Vagina (tissue), 2 donors: ENCODE measurements at places on chromosomes 3 and 15.

GRCh38 chr15:63948436-63948835 lies 97.8 kb downstream of the DAPK2 start:
- DNase-seq = no peak

GRCh38 chr15:64490598-64491259 lies 30.4 kb downstream of the ZNF609 start:
- DNase-seq = no peak

GRCh38 chr3:2266606-2267005 lies 167.9 kb downstream of the CNTN4 start:
- no peak for DNase-seq

GRCh38 chr15:100266166-100266565 lies 75.6 kb downstream of the ADAMTS17 start:
- no peak for DNase-seq

GRCh38 chr3:187521546-187521945 lies 148.6 kb downstream of the SST start:
- DNase-seq = no peak

- DNase-seq = no peak
Measured at GRCh38 chr3:11059090-11059798, 66.7 kb downstream of the SLC6A1 start.

DNA sequence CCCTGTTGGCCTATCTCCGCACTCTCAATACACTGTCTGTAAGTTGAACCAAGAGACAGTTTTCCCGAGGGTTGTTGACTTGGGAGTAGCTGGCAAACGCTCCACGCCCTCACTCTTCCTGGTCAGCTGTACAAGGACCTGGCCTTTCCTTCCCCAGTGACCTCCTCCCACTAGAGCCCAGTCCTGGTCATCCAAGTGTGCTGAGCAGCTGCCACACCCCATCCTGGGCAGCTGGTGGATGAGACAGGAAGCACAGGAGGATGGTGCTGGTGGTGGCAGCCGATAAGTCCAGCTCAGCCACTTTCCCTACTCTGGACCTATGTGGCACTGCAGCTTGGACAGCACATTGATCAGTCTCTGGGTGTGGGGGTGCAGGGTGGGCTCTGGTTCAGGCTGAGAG lies 19.8 kb downstream of the PFKFB4 start:
- no peak for DNase-seq

DNA sequence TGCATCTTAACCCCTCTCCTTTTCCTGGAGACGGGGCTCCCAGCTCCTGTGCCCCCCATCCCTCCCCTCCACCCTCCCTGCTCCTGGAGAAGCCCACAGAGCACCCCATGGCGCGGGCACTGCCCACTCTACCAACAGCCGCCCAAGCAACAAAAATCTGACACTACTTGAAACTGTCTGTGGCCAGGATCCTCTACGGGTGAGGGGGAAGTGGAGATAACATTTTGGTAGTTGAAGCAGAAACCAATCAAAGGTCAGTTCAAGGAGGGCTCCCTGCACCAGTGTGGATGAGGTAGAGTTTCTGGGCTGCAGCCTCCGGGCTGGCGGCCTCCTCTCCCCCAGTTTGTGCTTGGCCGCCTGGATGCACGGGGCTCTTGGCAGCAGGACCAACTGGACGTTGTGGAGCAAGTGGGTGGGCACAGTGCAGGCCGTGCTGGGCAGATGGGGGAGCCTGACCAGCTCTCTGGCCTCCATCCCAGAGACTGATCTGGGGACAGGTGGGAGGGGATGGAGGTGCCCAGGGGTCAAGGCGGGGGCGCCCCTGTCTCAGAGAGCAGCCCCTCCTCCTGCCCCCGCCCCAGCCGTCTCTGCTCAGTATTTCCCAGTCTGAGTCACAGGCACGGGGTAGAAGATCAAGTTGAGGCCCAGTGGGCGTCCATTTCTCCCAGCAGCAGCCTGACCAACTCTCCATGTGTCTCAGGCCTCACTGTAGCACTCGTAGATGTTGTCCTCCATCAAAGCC lies 12.8 kb downstream of the H1-8 start:
- DNase-seq = no peak
